ENCODE measurements at places on chromosomes 2 and 18.

DNA sequence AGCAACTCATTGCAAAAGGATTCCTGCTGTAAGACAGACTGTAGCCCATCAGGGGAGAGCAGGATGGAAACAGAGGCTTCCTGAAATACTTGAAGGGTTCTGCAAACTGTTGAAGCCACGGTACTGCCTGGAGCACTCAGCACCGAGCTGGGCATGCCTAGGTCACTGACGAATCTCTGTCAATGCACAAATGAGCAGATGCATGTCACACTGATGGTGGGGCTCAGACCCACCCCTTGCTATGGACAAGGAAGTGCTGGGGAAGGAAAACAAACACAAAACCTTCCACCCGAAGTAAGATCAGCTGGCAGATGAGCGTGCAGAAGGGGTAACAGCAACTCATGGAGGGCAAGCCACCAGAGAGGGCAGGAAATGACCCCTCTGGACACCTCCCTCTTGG, 136.7 kb downstream of the BCL2 start:
- DNase-seq = no peak

DNA sequence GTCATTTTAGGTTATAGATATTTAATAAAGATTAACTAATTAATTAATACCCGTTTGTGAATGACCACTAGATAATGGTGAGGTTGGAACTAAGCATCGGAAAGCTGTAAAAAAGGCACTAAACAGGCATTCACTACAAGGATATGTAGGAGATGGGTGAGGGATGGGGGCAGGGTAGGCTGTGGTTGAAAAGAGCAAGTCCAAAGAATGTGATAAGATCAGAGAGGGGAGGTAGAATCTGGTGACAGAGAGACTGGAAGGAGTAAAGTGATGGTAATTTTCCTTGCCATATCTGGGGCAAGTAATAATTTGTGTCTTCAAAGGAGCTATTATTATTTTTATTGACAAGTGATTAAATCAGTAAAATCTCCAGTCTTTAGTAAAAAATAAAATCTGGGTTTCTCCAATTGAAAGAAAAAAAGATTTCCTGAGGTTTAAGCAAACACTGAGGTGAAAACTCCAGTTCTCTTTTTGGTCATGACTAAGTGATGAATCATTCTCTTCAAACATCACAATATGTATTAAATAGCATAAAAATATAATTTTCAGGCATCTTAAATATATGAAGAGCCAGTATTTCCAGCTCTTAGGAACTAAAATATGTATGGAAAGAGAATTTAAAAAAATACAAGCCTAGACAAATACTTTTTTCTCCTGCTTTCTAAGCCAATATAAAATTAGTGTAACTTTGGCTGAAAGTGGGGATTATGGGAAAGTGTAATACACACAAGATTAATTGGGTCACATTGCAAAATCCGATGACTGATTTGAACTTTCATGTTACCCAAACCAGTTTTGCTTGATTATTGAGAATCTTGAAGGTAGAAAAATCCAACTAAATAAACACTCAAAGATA, 259.1 kb upstream of the RBMS1 start:
- no peak for DNase-seq

- peak; percentile 24 for DNase-seq
These were observed 711 bp downstream of the SFXN5 start for GRCh38 chr2:73070643-73071359.

GRCh38 chr2:152098496-152099366, at the start of gene CACNB4:
TSS of gene CACNB4 (minus strand) at chr2:152099044.
- DNase-seq = no peak

DNA sequence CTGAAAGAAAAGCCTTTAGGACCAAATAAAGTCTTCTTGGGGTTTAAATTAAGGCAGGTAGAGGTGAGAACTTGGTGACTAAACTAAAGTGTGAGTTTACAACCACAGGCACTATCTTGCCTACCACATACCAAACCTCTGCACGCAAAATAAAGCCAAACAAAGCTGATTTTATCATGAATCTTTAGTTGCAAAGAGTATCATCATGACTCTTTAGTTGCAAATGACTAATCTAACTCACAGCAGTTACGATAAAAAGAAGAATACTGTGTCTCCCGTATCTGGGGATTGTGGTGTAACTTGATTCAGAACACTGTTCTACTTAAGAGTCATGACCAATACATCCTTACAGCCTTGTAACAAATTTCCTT, 11.2 kb downstream of the CFAP210 start:
- no peak for DNase-seq

GRCh38 chr2:167581961-167582574, 665.3 kb downstream of the STK39 start:
- DNase-seq = no peak

DNA sequence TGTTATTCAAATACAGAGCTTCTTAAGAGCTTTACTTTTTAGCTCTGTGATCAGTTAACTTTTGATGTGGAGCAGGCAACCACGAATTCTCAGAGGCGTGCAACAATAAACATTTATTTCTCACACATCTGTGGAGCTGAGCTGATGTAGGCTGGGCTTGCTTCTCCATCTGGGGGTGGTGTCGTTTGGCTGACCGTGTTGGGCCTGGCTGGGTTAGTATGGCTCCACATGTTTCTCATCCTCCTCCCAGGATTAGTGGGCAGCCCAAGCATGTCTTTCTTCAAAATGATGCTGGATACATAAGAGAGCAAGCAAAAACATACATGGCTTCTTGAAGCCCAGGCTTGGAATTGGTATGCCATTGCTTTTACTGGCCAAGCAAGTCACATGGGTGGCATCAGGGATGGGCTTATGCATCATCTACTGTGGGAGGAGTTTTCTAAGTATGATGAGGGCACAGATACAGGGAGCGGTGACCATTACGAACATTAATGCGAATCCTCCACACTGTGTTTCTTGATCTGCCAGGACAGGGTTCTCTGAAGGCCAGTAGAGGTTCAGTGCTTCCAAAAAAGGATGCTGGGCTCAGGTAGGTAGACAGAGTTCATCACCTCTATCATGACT, 157.0 kb upstream of the TNP1 start:
- DNase-seq = no peak

DNA sequence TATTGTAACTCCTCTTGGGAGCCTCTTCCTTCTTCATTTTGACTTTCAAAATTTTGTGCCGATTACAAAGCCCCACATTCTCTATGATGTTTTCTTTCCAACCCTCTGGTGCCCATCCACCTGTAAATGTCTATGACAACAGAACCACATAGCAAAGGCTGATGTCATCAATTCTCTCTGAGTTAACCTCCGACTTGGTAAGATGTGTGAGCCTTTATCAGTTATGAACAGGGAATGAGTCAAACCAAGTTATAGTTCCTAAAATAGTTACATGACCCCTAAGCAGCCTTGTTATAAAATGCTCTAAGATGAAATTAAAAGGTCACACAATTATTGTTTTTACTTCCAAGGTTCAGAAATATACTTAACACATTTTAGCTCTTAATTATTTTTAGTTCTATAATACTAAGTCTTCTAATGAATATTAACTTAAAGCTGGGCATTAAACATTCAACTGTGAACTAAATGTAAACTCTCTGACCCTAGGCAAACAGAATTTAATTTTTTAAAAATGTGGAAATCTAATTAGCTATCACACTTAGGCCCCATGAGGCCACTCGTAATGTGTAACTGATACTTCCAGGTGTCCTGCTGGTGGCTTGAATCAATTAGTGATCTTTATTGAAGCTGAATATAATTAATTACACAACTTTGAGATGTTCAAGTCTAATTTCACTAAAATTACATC, 102.3 kb upstream of the CYRIA start:
- DNase-seq = no peak

DNA sequence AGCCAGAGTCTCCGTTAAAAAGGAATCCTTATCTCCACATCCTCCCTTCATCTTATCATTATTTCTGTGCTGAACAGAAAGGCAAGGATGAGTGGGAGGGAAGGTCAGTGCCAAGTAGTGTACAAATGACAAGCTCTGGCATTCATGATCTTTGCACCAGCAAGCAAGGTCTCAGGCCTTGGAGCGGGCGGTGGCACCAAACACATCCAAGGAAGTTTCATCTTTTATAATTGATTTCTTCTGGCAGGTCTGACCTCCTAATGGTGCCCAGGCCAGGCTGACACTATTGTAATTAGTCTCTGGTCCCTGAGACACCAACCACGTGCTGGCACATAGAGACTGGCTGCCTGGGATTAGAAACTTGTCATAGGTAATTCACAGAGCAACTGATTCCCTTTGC, 336.6 kb downstream of the EN1 start:
- no peak for DNase-seq
